AG04449 (cell line): ENCODE measurements at places on chromosomes 3 and 15.

GRCh38 chr15:62360332-62361097 is 195.4 kb upstream of the C2CD4B start:
- DNase-seq = no peak

DNA sequence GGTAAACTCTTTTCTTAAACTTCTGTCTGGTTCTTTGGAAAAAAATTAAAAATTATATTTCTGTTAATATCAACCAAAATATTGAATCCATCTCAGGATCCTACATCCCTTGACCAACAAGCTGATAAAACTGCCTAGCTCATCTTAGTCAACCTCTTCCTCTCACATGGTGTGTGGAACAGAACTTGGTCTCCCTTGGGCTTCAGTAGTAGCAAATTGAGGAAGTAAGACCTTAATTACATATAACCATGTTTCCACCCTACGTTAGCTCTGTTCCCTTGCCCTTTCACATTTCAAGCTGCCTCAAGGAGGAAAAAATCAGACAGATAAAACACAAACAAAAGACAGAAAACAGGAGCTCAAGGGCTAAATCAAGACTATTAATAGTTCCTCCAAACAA is 116.4 kb downstream of the GREM1 start:
- no peak for DNase-seq

- DNase-seq = no peak
Measured at GRCh38 chr3:150169330-150169940, 198.7 kb upstream of the PFN2 start.

GRCh38 chr15:28140062-28140461 is 40.9 kb upstream of the OCA2 start:
- DNase-seq = no peak

GRCh38 chr3:103785537-103785936 is 1350.7 kb downstream of the ZPLD1 start:
- no peak for DNase-seq
